Adipocyte (in vitro differentiated cells): ENCODE measurements at places on chromosomes 7 and 10.

- DNase-seq = peak; percentile 6
Observed at GRCh38 chr7:69309601-69310000, 288.7 kb upstream of the AUTS2 start.

- no peak for DNase-seq
Observed at GRCh38 chr10:114477285-114477684, 73.0 kb upstream of the AFAP1L2 start.

DNA sequence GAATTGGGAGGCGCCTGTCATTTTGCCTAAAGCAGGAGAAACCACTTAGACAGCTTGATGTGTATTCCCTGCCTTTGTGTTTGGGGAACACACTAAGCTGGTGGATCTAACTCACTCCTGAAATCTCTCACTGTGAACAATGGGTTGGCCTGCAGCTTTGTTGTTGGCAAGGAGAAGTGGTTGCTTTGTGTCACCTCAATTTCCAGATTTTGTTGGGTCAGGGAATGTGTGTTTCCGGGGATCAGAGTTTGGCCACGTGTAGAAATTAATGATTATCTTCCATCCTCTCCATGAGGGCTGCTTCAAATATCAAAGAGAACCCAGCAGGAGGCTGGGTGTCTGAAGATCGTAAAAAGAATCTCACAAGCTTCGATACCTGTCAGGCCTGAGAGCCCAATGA, 27.8 kb downstream of the A1CF start:
- no peak for DNase-seq

GRCh38 chr10:13949844-13950542, 363.2 kb downstream of the PRPF18 start:
- peak; percentile 77 for DNase-seq

- DNase-seq = no peak
Observed at GRCh38 chr7:3162289-3162688, 118.6 kb upstream of the CARD11 start.

GRCh38 chr7:84455788-84456187, 261.2 kb upstream of the SEMA3A start:
- DNase-seq = peak; percentile 58

DNA sequence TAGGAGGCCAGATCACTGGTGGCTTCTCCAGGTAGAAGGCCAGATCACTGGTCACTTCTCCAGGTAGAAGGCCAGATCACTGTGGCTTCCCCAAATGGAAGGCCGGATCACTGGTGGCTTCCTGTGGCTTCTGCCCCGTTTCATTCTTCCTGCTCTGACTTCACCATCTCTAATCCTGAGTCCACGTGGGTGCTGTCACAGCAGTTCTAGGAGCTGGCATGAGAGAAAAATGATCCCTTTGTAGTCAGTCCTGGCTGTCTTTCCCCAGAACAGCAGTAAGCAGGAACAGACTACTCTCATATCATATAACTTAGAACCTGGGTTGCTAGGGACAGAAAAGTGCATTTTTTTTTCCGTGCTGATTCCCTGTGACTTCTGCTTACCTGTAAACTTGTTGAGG, 90.9 kb downstream of the ACTR3B start:
- DNase-seq = no peak

DNA sequence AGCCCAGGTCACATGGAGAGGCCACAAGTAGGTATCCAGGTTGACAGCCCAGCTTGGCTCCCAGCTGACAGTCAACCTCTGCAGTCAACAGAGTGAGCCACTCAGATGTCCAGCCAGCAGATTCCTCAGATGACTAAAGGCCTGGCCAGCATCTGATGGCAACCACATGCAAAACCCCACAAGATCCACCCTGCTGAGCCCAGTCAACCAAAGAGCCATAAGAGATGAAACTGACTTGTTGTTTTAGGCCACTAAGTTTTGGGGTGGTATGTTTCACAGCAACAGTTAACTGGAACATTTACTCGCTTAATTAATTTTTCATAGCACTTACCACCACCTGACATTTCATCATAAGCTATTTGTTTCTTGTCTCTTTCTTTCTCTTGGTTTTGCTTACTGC, 107.3 kb upstream of the KDM7A start:
- no peak for DNase-seq

GRCh38 chr10:53434413-53434812, 661.8 kb upstream of the MBL2 start:
- no peak for DNase-seq

DNA sequence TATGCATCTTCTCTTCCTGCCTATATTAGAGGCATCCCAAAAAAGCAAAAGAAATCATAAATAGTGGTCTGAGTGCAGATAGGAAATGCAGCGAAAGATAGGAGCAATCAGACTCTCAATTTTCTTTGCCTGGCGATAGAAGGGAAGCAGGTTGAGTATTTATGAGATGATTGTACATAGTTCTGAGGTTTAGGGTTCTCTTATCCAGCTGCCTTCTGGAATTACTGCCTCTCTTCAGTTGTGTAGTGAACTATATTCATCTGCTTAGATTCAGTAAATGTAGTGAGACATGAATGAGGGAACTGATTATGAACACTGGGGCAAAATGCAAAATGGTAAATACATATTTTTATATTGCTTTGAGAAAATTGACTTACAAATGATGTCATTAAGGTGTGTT, 93.0 kb upstream of the CYP26C1 start:
- DNase-seq = no peak

GRCh38 chr7:109616551-109617069, 1046.9 kb downstream of the DNAJB9 start:
- DNase-seq = no peak

- DNase-seq = no peak
Observed at GRCh38 chr7:42694894-42695507, 216.9 kb downstream of the C7orf25 start.

- peak; percentile 12 for DNase-seq
Observed at GRCh38 chr10:9296190-9296589, 1241.7 kb downstream of the GATA3 start.
